ENCODE measurements at places on chromosomes 3 and 15.

DNA sequence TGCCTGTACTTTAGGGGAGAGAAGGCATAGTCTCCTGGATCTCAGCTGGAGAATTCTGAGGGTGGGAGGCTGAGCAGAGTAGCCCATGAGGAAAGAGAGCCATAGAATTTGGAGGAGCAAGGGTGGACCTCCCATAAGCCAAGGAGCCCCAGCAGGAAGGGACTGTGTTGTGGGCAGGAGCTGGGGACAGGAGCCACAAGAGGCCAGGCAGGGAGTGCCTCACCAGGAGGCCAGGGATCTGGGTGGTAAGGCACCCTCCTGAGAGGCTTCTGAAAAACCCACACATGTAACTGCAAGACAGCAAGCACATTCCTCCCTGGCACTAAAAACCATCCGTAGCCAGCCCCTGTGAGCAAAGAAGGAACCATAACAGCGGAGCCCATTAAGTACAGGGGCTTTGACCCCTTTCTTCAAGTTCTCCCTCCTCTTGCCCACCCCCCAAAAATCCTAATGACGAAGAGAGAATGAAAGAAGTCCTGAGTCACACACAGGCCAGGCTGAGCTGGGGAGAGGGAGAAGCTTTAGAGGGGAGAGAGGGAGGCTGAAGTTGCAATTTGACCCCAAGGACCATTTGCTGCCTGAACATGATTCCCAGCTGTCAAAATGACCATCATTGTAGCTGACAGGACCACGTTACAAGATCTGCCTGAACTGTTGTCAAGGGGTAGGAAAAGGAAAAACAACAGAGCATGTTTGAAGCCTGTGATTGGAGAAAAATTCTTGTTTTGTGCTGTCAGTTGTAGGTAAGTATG is 82.6 kb downstream of the TRIM42 start:
- no peak for DNase-seq

DNA sequence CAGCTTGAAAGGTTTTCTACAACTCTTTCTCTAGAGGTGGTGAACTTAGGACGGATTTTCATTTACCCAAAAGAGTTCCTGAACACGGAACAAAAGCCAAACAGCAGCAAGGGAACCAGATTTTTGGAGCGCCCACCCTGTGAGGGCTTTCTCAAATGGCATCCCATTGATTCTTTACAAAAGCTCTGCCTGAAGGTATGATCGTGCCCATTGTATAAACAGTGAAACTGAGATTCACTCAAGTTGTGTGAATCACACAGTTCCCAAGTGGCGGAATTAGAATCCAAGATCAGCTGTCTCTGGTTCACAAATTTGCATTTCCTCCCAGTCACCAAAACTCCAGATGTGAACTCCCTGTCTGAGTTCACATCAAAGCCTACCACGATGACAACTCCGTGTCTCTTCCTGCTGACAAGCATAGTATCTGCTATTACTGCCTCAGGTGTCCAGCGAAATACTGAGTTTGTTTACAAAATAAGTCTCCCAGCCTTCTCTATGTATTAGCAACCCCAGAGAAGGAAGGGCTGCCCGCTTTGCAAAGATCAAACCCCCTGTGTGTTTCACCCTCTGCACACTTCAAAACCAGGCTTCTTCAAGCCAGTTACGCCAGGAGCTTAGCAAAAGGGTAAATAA is 235.9 kb upstream of the ST8SIA2 start:
- DNase-seq: no peak

GRCh38 chr15:88021601-88022000 is 234.9 kb downstream of the NTRK3 start:
- no peak for DNase-seq

- no peak for DNase-seq
Measured at GRCh38 chr15:80076321-80077318, 17.1 kb downstream of the ZFAND6 start.

DNA sequence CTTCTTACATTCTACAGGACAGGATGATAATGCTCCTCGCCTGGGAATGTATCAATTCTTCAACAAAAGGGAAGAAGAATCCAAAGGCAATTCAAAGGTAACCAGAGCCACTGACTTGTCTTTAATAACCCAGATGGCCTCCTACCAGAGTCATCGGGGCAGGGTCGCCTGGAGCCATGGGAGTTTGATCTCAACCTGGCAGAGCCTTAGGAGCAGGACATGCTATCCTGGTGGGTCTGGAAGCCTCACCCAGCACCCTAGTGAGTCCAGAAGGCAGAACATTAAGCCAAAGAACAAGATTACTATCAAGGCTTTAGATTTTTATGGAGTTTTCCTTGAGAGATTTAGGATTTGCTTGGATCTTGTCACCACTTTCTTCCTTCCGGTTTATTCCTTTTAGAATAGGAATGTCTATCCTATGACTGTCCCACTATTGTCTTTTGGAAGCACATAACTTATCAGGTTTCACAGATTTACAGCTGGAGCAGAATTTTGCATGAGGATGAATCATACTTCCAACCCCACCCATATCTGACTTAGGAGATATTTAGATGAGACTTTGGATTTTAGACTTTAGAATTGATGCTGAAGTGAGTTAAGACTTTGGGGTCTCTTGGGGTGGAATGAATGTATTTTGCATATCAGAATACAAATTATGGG is 330.3 kb upstream of the GOLIM4 start:
- no peak for DNase-seq

DNA sequence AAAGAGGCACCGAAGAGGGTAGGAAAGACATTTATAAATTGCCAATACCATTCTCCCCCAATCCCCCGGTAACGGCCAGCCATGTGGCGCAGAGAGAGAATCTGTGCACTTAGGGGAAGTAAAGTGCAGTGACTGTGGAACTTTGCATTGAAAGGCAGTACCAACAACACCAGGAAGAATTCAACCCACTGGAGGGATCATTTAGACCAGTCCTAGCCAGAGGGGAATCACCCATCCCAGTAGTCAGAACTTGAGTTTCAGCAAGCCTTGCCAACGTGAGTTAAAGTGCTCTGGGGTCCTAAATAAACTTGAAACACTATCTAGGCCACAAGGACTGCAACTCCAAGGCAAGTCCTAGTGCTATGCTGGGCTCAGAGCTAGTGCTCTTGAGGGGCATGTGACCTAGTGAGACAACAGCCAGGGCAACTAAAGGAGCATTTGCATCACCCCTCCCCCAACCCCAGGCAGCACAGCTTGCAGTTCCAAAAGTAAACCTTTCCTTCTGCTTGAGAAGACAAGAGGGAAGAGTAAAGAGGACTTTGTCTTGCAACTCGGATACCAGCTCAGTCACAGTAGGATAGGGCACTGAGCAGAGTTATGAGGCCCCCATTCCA is 15.0 kb downstream of the CEP70 start:
- no peak for DNase-seq

DNA sequence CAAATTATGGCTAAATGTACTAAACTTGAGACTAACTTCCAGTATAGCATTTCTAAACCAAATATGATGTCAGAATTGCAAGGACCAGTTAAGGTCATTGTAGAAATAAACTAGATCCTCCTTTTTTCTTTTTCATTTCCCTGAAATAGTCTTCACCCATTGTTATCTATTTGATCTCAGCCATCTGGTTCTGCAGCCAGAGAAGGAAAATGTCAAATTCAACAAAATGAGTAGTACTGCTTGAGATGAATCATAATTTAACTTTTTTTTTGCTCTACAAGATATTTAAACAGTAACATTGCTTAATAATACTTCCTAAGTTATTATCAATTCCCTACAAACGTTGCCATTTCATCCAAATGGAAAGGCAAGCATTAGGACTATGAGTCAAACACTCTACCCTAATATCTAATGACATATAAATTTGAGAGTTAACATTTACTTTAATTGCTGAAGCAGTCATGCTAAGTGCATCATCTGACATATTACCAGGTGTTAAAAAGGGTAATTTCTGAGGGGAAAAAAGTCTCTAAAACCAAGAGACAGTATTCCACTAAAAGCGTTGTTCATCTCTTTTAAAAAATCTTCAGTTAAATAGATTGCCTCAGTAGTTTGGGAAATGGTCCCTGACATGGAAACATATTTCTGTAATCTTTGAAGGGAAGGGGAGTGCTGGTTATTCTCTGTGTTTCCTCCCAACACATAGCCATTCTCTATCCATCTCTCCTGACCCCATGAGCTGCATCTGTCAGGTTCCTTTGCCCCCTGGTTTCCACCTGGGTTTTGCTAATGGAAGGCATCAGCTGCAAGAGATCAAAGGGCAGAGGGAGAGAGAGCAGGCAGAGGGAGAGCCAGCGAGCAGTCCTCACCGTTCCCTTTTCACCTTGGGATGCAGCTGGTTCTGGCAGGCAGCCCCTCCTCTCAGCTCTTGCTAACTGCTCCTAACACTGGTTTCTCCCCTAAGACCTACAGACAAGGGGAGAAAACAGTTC is 138.5 kb downstream of the ARPP21 start:
- DNase-seq: no peak

DNA sequence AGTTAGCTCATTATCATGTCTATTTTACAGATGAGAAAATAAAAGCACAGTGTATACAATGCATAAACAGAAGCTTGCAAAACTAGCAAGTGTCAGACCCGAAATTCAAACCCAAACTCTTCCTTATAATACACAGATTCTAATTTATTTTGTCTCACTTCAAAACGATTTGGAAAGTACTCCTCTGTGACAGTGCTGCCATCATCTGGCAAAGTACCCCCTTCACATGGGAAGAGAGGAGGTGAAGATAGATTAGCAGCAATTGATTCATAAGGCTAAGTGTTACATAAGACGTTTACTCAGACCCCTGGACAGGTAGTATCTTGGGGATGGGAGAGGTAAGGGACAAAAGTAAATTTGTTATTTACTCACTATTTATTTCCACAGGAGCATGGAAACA is 744.0 kb upstream of the SGO1 start:
- DNase-seq: no peak

GRCh38 chr3:83946554-83946953 is 1012.2 kb upstream of the CADM2 start:
- peak; percentile 27 for DNase-seq

DNA sequence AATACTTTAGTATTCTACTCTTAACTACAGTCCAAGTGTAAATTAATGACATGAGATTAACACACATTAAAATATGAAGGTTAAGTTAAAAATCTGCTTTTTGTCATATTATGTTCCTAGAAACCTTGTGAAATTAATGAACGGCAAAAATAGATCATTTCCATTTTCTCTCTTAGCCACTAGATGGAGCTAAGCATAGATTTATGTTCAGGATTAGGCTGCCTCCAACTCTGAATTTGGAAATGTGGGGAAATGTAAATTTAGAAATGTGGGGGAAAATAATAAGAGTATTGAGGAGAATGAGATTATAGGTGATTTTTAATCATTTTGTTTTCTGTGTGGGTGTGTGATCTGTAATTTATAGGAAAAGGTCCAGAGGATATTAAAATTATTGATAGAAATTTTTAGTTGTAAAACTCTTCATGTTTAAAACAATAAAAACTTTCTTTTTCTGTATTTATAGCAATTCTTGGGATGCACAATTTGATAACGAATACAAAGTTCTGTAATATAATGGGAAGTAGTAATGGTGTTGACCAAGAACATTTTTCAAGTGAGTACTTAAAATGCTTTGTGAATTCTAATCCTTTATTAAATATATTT is 59.2 kb downstream of the TMOD3 start:
- peak; percentile 37 for DNase-seq

GRCh38 chr3:60657972-60658371 is 593.3 kb downstream of the FHIT start:
- DNase-seq: no peak

- no peak for DNase-seq
Measured at GRCh38 chr3:132222868-132223538, 94.2 kb upstream of the ACP3 start.

DNA sequence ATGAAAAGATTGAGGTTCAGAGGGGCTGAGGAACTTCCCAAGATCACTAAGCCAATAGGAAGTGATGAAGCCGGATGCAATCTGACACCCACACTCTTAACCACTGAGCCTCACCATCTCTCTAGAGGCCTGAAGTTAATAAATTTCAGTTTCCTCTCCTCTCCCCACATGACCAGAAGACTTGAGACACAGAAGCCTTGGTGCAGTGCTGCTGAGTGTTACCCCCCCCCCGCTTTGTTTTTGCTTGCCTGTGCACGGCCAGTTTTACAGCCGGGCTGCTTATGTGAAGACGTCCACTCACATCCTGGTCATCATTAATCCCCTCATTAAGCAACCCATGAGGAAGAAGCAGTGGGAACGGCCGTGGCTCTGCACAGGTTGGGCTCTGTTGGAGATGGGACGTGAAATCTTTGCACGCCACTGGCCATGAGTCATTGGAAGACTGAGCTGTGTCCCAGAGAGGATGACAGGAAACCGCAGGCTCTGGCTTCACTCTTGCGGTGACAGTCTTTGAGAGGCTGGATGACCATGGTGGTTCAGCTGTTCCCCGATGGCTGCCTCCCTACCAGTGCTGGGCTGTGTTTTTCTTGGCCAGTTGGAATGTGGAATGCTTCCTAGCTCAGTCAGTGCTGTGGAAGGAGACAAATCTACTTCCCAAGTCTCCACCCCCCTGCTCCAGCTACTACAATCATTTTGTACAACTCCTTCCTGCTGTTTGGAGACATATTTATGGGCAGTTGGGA is 232.6 kb upstream of the LRTM1 start:
- DNase-seq: no peak

GRCh38 chr15:63358241-63359029 is 23.2 kb downstream of the CA12 start:
- no peak for DNase-seq

GRCh38 chr3:157531771-157532170 is 28.6 kb upstream of the VEPH1 start:
- DNase-seq: no peak

DNA sequence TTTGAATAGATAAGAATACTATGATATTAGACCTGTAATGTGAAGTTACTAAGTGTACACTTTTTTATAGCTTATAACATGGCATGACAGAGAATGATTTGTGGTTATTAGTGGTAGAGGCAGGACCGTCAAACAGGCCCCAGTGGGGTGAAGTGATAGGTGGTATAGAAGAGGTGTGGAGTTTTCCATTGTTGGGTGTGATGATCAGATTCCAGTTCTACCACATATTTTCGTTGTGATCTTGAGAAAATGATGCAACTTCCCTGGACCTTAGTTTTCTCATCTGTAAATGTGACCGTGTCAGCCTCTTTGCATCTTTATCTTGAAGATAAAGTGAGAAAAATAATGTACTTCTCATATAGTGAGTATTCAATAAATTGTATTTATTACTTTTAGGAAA is 30.3 kb upstream of the UTS2B start:
- no peak for DNase-seq

DNA sequence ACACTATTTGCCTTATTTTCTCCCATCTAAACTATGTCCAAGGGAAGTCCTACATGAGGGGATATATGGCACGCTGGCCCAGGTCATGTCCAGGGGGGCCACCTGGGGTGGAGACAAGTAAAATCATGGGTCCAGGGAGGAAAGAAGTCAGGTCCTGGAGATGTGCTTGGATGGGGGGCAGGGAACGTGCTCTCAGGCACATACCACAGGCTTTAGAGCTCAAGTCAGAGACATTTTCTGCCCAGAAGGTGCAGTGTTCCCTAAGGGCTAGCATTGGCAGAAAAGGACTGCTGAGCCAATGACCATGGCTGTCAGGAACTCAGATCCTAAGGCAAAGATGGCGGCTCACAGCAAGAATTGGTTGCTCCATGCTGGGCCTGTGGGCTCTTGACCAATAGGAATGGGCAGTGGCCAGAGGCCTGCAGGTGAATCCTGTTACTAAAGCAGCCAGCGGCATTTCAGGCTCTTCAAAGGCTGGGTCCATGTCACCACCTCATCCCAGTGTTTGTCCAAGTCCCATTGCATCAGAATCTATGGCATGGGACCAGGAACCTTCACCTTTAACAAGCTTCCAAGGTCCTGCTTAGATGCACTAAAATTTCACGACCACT is 175.0 kb downstream of the RPLP1 start:
- DNase-seq: no peak
